ENCODE measurements at places on chromosomes 16 and 17.

DNA sequence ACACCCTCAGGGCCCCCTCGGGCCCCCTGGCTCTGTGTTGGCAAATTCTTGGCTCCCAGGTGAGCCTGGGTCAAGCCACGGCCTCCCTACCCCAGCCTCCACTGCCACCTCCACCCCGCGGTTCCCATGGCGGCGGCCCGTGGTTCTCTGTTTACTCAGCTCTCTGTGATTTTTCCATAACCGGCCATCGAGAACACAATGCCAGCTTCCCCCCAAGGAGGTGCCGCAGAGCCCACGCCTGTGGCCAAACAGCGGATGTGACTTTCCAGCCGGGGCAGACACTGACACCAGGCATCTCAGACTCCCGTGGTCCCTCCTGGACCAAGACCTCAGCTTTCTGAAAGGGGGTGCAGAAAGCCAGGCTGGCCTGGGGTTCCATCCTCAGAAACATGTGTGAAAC is 21.6 kb upstream of the ATP2A3 start:
- DNase-seq = no peak

- no peak for DNase-seq
Observed at GRCh38 chr17:76137351-76138233, 3.5 kb downstream of the FOXJ1 start.

- DNase-seq = no peak
Observed at GRCh38 chr16:85716022-85716679, 27.4 kb upstream of the GINS2 start.

DNA sequence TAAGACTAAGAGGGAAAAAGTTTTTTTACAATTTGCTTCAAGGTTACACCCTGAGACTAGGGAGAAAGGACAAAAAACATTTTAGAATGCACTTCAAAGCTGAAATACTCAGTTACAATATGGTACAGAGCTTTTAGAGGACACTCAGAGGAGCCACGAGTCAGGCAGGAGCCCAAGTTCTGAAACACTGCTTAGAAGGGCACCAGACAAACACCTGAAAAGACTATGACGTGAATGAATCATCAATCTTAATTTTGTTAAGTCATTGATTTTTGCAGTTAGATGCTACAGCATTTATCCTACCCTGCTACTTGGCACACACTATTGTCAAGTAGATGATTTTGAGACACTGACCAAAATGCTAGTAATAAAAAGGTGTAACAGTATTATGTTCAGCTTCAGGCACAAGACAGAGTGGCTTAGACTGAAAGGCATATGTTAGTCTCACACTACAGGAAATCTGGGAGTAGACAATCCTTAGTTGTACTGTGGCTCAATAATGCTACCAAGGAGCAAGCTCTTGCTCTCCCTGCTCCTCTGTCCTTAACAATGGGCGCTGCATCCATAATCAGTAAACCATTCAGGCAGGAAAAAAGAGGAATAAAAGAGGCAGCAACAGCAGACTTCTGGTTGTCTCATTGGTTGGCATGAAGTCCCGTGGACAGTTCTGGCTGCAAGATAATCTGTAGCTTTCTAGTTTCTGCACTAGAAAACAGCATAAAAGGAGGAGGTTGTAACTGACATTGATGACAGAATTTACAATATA is 151.8 kb downstream of the ABCA8 start:
- no peak for DNase-seq

- DNase-seq = no peak
Observed at GRCh38 chr17:67082107-67082506, 37.8 kb downstream of the CACNG1 start.

DNA sequence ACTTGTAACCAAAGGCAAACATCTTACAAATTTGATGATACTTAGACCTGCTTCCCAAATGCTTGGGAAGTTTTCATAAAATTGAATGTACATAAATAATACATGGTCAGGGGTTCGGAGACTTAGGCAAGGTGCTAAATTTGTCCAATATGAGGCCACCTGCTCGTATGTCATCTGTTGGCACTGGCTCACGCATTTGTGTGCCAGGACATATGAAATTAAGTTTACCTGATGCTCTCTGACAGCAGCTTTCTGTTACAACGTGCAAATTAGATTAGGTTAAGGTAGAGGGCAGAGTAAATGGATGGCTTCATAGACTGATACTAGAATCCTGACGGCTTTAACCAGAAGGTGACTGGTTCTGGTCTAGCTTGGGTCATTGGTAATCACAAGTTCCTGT is 970.3 kb upstream of the RBFOX1 start:
- no peak for DNase-seq

DNA sequence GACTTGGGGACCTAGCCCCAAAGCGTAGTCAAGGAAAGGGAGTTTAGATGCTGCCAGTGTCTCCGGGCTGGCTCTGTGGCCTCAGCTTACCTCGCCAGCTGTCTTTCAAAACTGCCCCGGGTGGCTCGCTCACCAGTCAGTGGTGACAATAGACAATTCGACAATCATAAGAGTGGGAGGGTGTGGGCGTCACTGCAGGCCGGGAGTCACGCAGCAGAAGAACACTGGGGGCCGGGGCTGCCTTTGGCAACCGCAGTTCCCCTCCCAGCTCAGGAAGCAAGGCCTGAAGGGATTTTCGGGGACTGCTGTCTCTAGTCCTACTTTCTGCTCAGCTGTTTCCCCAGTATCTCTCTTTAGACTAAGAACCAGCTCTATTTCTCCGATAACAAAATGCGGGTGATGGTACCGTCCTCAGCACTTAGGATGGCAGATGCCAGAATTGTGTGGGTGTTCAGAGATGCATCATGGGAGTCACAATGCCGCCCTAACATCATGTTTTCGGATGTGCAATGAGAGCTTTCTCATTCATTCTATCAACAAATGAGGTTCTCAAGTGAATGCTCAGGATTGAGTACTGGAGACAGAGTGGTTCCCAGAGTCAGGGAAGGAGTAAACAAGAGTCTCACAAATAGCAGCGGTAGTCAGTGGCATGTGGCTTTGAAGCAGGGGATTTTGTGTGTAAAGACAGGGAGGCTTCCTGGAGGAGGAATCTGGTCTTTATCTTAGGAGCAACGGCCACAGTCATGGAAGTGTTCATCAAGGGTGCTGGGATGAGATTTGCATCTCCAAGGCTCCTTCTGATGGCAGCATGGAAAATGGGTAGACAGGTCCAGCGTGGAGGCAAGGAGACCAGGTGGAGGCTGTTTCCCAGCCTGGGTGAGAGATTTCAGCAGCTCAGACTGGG is 93.1 kb downstream of the ZDHHC7 start:
- no peak for DNase-seq

- DNase-seq = no peak
Observed at GRCh38 chr17:38429476-38430100, 1.3 kb downstream of the ARHGAP23 start.

GRCh38 chr17:44473367-44473766 is 29.8 kb downstream of the GPATCH8 start:
- DNase-seq = no peak

- DNase-seq = no peak
Observed at GRCh38 chr17:39777534-39778365, 40.0 kb downstream of the GRB7 start.

GRCh38 chr17:27577121-27577761 is 53.7 kb upstream of the LGALS9 start:
- no peak for DNase-seq

DNA sequence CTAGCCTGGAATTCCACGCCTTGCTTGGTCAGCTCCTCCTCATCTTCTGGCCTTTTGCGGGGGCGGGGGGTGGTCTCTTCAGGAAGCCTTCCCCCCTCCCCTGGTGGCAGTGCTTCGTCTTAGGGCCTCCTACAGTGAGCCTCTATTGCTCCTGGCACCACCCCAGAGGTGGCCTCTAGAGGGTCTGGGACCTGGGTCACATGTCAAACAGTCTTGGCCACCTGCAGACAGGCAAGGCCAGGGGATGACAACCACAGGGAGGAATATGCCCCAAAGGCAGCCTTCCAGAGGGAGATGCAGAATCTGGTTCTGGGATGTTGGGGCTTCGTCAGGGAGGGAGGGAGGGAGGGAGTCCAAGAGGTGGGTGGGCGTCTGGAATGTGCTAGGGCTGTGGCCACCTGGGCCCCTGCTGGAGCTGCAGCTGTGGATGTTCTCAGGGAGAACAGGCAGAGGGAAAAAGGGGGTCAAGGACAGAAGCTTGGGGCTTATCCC is 50.6 kb downstream of the SMPD3 start:
- DNase-seq = no peak
